DMS79 treated with DMSO at 0.1 percent for 48 hours (cell line): ENCODE measurements at places on chromosomes 13 and 19.
A peak's percentile ranks its signal among the peaks of the same experiment; 100 is the strongest.

DNA sequence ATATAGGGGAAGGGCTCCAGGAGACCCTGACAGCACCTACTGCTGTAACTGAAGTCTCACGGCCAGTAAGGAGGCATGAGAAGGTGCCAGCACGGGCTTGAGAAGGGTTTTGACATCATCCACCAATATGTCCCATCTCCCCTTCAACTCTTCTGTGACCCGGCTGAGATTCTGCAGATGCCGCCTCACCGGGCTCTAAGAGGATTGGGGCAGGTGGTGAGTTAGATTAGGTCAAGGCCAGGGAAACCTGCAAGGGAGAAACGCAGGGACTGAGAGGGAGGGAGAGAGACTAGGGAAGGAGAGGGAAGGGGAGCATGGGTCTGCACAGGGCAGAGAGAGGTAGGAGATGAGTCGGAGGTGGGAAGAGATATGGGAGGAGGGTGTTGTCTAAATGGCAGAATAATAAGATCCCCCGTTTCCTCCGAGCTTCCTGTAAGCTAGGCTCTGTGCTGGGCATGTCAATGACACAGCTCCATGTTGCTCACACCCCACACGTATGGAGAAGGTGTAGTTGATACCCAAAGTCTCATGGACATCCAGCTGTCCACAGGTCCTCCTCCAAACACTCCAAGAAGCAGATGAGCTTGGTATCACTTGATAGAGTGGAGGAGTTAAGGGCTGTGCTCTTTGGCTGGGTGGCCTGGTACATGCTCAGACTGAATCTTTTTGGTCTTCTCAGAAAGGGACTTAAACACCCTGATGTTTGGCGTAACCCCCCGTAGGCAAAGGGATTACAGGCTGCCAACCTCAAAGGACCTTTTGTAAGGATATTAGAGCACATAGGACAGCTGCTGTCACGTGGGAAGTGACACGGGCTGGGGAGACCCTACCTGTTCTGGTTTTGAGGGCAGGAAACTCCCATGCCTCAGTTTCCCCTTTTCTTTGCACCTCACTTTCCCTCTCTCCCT, 6.1 kb downstream of the TPRX1 start:
- DNase-seq: no peak

DNA sequence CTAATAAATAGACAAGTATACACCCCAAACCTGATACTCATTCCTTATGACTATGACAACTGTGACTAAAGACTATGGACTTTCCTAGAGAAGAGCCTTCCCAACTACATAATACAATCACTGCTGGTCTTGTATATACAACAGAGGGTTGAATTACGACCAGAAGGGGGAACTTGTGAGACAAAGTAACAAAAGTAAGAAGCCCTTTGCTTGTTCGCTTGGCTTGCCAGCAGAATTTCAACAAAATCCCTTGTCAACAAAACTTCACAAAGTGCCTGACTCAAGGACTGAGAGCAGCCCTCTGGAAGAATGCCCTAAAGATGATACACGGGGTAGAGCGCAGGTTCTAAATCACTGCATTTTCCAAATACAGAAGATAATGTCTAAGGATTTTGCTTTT, 99.4 kb downstream of the WASF3 start:
- DNase-seq: no peak

DNA sequence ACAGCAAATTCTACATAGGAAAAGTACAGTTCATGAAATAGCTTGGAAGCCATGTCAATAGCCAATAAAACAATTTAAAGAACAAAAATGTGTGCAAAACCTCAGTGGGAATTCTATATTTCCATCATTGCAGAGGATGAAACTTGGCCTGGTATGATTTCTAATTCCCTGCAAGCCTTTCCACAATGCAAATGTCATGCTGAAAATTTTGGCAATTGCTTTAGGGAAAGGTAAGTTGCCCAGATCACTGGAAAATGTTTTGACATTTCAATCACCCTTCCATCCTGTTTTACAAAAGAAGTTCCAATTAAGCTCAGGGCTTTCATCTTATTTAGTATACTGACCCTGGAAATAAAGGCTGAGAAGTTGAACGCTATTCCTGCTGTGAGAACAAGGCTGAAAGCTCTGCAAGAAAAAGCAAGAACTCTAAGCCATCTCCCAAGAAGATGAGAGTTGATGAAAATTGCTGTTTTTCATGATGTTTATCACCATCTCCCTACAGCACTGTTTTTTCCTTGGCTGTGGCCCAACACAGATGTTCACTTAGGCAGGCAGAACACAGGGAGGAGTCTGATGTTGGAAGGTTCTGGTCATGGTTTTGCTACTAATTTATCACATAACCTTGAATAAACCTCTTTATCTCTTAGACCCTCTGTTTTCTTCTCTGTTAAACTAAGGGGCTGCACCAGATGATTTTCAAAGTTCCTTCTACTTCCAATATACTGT, 263.7 kb downstream of the KCTD12 start:
- no peak for DNase-seq

GRCh38 chr13:49082653-49083536, 107.2 kb downstream of the FNDC3A start:
- DNase-seq: no peak

DNA sequence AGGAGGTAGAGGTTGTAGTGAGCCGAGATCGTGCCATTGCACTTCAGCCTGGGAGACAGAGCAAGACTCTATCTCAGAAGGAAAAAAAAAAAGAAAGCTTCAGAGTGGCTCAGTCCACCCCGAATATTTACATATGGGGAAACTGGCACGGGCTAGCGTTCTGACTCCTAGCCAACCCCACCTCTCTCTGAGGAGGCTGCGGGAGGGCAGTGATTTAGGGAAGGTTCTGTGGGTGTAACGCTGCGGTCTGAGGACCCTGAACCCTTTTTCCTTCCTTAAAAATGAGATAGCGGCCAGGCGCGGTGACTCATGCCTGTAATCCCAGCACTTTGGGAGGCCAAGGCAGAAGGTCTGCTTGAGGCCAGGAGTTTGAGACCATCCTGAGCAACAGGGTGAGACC, 5.0 kb downstream of the LRRC25 start:
- DNase-seq: no peak

GRCh38 chr13:110512198-110512740, 49.3 kb downstream of the RAB20 start:
- no peak for DNase-seq

DNA sequence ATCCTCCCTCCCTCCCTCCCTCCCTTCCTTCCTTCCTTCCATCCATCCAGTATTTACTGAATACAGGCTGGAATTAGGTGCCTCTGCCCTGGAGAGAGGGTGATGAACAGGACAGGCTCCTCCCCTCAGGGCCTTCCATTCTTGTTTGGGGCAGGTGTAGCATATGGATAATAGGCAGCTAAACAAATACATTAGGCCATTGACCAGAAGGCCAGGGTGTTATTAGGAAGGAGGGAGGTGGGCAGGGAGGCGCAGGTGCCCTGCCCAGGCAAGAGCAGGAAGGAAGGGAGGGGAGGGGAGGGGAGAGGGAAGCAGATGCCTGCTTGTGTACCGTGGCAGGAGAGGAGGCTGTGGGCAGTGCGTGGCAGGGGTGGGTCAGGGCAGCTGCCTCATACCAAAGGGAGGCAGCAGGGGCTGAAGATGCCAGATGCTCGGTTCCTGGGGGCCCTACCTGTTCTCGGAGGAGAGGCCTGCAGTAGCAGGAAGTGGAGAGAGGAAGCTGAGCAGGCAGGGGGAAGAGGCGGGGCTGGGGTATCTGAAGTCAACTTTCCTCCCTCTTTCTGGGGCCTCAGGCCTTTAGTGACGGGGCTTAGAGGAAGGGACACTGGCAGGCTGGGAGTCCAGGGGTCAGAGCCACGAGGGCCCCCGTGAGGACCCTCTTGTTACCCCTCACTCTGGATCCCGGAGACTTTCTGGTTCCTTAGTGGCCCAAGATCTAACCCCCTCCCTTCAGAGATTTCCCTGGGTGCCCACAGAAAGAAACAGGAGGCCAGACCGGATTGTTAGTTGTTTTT, at the start of gene RINL:
Gene RINL, minus strand, starts transcription at position 495 of the 794 bp plus-strand sequence. CDS start 1,533 bp downstream, outside the sequence.
- peak; percentile 47 for DNase-seq

DNA sequence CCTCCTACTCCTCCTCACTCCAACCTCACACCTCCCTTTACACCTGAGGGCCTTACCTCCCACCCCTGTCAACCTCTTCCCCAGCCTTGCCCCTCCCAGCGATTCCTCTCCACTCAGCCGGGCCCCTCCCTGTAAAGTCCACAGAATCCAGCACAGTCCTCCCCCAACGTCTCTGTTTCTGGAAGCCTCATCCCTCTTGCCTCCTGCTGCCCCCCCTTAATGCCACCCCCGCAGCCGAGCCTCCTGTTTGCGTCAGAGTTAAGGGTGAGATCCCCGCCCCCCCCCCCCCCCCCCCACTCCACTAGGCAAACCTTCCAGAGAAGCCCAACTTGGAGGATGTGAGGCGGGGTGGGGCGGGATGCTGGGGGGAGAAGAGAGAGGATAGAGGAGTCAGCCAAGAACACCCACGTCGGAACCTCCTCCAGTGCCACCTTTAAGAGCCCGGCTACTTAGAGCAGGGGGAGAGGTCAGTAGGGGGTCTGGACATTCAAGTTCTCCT, 2.1 kb downstream of the UNC13A start:
- no peak for DNase-seq

- no peak for DNase-seq
These were observed 2.4 kb downstream of the DHDH start for GRCh38 chr19:48935864-48936263.

GRCh38 chr19:919199-920050, 2.3 kb downstream of the KISS1R start:
- peak; percentile 30 for DNase-seq

DNA sequence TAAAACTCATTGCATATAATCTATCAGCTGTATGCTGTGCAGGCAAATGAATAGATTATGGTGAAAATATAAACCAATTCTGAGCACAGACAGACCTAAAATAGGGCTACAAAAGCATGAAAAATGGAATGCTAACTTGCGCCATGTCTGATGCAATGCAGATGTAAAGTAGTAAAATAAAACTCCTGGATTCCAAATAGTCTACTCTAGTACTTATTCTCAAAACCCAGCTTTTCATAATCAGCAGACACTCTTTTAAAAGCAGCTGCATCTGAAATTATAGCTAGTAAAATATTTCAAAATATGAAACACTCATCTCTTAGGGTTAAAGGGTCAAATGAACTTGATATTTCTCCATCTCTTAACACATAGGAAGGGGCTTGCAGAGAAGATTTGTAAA, 4.7 kb upstream of the POMP start:
- no peak for DNase-seq

DNA sequence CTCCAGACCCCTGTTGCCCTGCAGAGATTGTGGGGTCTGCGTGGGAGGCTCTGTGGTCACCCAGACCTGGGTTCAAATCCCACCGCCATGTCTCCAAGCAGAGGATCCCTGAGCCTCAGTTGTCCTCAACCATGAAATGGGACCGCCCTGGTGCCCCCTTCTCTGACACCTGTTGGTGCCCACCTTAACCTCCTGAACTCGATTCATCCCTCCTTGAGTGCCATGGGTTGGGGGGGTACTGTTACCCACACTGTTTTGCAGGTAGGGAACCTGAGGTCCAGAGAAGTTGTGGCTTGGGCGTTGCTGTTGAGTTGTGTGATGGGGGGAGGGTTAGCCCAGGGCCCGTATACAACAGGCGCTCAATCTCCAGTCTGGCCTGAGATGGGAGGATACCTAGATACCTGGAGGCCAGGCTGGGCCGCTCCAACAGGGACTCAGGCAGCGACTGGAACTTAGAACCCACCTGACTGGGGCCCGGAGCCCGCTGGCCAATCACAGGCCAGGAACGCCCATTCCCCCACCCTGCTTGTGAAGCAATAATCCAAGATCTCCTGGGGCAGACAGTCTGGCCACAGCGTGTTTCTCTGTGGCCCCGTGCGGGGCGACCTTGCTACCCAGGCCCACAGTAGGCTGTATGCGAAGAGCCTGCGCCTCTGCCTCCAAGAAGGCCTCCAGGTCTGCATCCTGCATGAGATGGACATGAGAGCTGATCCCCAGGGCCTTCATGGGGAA, 2.8 kb downstream of the ARID3A start:
- no peak for DNase-seq

- no peak for DNase-seq
These were observed 390.7 kb downstream of the DLEU7 start for GRCh38 chr13:50452756-50453155.

- no peak for DNase-seq
These were observed 216.8 kb downstream of the TM9SF2 start for GRCh38 chr13:99717959-99718674.

- no peak for DNase-seq
These were observed 103.5 kb downstream of the SUCLA2 start for GRCh38 chr13:47897411-47898050.

GRCh38 chr19:45094137-45094536, 1.2 kb downstream of the PPP1R37 start:
- no peak for DNase-seq

- DNase-seq: no peak
These were observed 480.7 kb downstream of the LMO7 start for GRCh38 chr13:76116751-76117360.

- no peak for DNase-seq
These were observed 25.9 kb downstream of the EFNA2 start for GRCh38 chr19:1311543-1312091.

DNA sequence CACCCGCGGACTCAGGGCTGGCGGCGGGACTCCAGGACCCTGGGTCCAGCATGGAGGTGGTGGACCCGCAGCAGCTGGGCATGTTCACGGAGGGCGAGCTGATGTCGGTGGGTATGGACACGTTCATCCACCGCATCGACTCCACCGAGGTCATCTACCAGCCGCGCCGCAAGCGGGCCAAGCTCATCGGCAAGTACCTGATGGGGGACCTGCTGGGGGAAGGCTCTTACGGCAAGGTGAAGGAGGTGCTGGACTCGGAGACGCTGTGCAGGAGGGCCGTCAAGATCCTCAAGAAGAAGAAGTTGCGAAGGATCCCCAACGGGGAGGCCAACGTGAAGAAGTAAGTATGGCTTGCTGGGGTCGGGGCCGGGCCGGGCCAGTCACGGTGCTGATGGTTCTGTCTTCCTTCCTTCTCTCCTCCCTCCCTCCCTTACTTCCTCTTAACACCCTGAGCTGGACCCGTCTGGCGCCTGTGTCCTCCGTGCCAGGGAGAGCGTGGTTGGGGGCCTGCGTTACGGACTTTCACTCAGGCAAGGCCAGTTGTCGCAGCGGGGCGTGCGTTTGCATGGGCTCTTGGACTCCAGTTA, 1.4 kb downstream of the STK11 start:
- DNase-seq: no peak

DNA sequence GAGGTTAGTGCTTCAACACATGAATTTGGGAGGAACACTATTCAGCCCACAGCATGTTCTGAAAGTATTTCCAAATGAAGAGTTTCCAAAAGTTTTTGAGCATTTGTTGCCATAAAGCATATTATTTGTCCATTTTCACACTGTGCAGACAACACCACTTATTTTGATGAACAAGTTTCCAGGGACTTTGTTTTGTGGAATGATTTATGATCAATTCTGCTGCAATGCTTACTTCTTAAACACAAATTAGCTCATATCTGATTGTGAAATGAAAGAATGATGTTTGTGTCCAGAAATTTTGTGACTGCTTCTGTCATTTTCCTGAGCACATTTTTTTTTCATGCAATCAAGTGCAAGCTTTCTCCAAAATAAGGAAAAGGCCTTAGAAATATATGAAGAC, 205.3 kb downstream of the RAP2A start:
- no peak for DNase-seq
